ENCODE measurements at places on chromosomes 2 and 18. TPM values are rescaled to one million over a fixed set of nuclear protein-coding genes. Genes with fewer than 3 reads are reported as not detected.

- DNase-seq = no peak
These were observed 29.9 kb upstream of the OTOS start for GRCh38 chr2:240170354-240170735.

- DNase-seq = no peak
These were observed 183.9 kb upstream of the LINC00305 start for GRCh38 chr18:64332835-64333234.

- no peak for DNase-seq
These were observed 493.2 kb upstream of the FANCL start for GRCh38 chr2:58734365-58734764.

The ABCG8 gene
- not detected for total RNA-seq

DNA sequence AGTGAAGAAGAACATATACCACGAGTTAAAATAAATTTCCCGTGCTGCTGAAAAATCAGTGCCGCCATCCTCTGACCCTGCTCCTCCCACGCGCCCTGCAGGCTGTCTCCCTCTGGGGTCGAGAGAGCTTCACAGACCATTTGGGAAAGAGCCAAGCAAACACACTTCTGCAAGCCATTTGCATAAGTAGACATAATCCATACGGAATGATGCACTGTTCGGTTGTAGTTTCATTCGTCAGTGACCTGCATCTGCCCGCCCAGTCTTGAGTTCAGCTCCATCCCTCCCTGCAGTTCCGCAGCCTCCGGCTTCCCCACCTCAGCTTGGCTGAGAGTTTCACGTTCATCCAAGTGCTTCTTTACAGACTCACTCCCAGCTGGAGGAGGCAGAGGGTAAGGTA, 69.6 kb downstream of the TRAPPC12 start:
- DNase-seq = peak; percentile 26

- no peak for DNase-seq
These were observed 15.6 kb upstream of the MAP3K20 start for GRCh38 chr2:173059971-173060461.

DNA sequence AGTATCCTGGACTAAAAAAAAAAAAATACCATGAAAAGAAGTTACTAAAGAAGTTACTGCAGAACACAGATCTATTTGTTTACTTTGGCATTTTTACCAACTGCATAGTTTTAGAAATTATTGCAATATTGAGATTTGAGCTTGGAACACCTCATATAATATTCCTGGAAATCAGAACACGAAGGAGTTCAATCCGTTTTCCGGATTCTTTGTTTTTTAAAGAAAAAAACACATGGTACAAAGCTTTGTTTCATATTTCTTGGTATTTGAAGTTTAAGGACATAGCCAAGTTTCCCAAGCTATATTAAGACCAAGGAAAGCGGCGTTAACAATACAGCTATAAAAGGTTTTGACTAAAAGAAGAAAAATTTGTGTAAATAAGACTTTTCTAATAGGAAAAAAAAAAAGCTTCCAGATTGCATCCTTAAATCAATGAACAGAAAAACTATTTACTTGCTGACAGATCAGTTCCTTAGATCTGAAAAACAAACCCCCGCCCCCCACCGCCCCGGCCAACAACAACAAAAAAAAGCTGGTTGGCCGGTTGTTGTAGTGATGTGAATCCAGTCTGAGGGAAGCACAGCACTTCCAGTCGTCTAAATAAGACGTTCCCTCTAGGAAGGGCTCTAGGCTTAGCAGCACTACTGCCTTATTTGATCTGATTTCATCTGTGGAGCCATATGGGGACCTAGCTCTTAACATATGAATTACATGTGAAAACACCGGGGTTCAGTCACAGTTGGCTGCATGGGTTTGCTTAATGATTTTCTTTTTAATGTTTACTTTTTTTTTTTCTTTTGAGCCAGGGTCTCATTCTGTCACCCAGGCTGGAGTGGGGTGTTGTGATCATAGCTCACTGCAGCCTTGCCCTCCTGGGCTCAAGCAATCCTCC, 2.5 kb upstream of the RHOB start:
- no peak for DNase-seq

All from uterus (tissue), 4 donors.